ENCODE measurements at places on chromosomes 5 and 9. TPM values are rescaled to one million over a fixed set of nuclear protein-coding genes. Genes with fewer than 3 reads are reported as not detected.

DNA sequence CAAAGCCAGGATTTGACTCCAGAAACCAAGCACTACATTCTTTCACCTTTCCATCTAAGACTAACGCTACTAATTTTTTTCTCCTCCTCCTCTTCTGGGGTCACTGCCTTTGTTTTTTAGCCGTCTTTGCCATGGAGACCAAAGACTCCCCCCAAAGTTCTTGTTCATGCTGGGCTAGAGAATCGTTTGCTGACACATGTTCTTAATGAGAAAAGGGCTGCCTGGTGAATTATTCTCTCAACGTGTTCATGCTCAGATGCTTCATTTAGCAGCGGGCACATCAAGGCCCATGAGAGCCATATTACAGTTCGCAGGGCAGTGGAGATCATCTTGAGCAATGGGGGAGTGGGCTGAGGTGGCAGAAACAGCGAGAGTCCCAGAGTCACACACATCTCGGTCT is 134.9 kb downstream of the SLIT3 start:
- H3K36me3 ChIP-seq, result no peaks in the 10 kb centered on the region
- no peak overlapping the region for H3K4me3 ChIP-seq
- peaks cover 14% of the 10 kb centered on the region for H3K4me1 ChIP-seq
- H3K27ac ChIP-seq, result no peak overlapping the region
- no peaks in the 10 kb centered on the region for H3K27me3 ChIP-seq
- DNase-seq, result no peak

Gene UBE2QL1
- 32.0 TPM for total RNA-seq

DNA sequence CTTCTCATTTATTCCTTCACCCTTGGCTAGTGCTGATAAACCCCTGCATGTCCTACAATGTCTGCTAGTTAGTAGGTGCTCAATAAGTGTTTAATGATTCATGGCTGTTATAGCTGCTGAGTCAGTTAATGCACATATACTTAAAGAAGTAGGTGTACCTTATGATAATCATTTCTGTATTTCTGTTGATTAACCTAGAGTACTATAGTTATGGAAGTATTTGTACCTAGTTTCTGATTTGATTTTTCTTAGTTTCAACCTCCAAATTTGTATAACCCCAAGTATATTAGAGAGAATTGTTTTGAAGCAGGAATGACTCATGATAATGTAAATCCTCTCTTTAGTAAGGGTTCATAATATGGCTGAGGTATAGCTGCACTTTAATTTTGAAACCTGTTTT is 8.9 kb downstream of the SMAD5 start:
- H3K4me3 ChIP-seq, result no peak overlapping the region
- H3K27ac ChIP-seq, result no peak overlapping the region
- peaks cover 10% of the 10 kb centered on the region for H3K4me1 ChIP-seq
- H3K27me3 ChIP-seq, result no peaks in the 10 kb centered on the region

- H3K36me3 ChIP-seq, result peaks cover 2% of the 10 kb centered on the region
- no peak overlapping the region for H3K4me3 ChIP-seq
- no peak for DNase-seq
- no peaks in the 10 kb centered on the region for H3K27me3 ChIP-seq
- H3K27ac ChIP-seq, result no peak overlapping the region
- H3K4me1 ChIP-seq, result peaks cover 7% of the 10 kb centered on the region
Observed at GRCh38 chr5:159181152-159181551, 28.2 kb downstream of the RNF145 start.
